Fibroblast of skin of scalp (primary cell): ENCODE measurements at places on chromosomes 7 and 10.

DNA sequence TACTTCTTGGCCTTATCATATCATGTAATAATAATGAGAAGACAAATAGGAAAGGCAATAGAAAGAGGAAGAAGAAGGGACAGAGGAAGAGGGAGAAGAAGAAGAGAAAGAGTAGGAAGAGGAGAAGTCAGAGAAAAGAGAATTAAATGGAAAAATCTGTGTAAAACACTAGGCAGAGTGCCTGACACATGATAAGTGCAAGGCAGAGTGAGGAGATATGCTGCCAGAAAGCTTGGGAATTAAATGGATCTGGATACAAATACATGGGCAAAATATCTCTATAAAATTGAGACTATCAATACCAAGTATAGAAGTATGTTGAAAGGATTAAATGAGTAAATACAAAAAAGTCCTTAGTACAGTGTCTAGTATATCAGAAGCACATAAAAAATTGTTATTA is 124.8 kb downstream of the CACNA2D1 start:
- DNase-seq, result no peak

GRCh38 chr7:24425664-24426063 is 141.7 kb downstream of the NPY start:
- no peak for DNase-seq

- DNase-seq, result no peak
Observed at GRCh38 chr7:27834179-27834921, 94.4 kb downstream of the TAX1BP1 start.

DNA sequence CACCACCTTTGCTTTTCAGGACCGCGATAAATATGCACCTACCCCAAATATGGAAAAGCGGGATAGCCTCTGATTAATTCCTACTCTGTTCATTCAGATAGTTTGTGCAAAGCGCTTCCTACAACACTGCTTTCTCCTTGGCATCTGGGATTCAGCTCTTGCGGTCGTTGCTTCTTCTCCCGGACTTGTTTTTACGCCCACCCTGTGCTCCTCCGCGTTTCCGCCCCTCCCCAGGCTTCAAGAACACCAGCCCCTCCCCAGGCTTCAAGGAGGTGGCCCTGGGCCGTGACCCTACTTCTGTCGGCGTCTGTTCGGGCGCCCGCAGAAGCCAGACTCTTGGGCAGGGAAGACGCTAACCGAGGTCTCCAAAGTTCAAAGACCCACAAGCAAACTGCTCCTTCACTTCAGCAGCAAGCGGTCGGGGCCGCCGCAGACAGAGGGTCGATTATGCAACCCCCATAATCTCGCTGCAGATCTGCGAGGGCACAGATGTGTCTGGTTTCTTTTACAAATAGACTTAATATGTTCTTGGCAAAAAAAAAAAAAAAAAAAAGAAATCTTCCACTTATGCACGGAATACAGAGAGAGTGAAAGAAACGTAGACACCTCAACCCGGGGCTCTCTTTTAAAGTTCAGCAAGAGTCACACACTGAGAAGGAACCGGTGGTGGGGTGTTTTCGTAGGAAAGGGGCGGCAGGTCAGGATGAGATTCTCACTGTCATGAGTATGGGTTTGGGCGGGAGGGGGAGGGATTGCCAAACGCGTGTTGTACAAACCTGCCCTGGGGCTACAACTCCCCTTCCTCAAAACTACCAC is 1.9 kb downstream of the DLX5 start:
- no peak for DNase-seq

- DNase-seq, result peak; percentile 33
Observed at GRCh38 chr10:52229291-52229931, 84.7 kb upstream of the DKK1 start.

DNA sequence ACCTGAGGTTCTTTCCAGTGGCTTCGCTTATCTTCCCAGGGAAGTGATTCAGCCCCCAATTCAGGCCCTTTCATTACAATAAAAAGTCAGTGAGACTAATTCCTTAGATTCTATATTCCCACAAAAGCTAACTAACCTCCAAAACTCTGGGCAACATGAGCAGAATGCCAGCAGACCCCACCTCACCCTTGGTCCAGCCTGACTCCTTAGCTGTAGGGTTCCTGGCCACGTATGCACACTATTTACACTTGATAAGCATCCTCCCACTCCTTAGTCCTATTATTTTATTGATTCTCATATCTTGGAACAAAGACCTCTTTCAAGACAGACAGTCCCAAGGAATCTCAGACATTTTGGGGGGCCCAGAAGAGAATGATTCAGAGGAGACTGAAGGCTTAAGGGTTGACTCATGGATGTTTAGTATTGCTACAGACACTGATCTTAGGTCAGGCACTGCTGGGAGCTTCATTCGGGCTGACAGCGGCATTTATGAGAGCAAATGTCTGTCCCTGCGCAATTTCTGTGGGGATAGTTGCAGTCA is 162.6 kb upstream of the GDF10 start:
- DNase-seq, result peak; percentile 90

- peak; percentile 86 for DNase-seq
Observed at GRCh38 chr7:18993933-18994668, 123.3 kb downstream of the TWIST1 start.

DNA sequence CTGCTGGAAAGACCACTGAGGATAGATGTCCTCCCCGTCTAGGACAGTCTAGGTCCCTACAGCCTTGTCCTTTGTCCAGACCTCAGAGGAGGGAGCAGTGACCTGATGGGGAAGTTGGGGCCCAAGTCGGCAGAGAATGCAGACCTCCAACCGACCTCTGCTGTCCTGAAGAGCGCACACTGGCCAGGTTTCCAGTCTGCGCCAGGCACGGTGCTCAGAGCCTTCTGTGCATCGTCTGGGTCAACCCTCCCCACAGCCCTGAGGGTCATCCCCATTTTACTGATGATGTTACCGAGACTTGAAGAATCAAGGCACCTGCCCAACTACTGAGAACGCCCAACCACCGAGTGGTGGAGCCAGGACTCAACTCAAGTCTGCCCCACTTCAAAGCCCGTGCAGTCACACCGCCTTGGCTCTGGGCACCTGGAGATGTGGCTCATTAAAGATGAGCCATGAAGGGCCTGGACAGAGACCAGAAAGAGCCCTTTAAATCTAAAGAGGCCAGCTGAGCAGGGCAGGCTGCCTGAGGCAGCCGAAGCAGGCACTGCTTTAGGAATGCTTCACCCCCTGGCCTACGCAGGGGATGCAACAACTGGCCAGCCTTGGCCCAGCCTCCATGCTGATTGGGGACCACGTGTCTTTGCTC is 4.4 kb downstream of the ITPRIP start:
- DNase-seq, result no peak

GRCh38 chr10:21217748-21218367 is 307.6 kb downstream of the SKIDA1 start:
- no peak for DNase-seq

DNA sequence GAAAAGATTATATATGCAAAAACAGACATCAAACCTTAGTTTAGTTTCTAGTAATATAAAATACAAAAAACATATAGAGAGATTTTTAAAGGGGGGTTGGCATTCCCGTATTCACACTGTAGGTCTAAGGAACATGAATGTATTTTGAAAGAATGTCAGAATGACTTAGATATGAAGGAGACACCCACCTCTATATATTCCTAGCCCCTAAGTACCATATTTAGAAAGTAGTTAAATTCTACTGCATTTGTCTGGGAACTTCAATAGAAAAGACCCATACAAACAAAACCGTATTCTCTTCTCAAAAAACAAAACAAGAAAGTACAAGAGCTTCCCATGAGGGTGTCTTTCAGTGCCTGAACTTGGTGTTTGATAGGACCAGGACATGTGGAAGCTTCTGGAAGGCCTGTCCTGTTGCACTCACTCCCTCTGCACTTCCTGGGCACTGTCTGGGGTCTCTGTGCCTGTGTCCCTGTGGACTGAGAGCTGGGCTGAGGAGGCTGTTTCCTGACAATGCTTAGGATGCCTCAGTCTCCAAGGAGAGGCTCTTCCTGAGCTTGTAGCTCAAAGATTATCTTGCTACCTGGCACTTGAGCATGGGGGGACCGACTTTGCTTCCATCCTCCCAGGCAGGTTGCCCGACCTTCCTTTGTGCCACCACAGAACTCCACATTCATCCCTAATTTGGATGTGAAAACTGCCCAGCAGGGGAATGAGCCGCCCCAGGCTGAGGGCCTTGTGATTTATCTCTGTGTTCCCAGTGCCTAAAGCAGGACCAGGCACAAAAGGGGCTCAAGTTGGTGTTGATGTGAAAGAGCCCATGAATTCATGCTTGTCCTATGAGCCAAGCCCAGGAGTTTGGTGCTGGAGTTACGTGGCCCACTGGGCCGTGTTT is 44.4 kb upstream of the KLF6 start:
- no peak for DNase-seq

DNA sequence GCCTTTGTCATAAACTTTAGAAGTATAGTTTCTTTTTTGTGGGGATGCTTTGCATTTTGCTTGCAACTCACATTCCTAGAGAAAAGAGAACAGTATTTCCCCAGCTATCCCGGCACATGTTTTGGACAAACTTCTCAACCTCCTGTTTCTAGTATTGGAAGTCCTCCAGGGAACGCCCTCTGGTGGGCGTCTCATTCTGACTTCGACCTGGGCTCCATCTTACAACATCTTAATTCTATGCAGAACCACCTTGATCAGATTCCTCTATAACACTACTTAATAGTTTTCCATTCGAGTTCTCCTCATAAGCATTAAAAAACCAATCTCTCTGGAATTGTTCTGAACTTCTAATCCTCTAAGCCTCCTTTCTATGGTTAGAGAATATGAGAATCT is 139.5 kb upstream of the FZD8 start:
- no peak for DNase-seq
